ENCODE measurements at places on chromosomes 6 and 20. TPM values are rescaled to one million over a fixed set of nuclear protein-coding genes. Genes with fewer than 3 reads are reported as not detected.

Gene SNRPB2
- 52.3 TPM for total RNA-seq

- H3K4me1 ChIP-seq, result no peaks in the 10 kb centered on the region
- H3K4me3 ChIP-seq, result no peak overlapping the region
- DNase-seq, result no peak
- H3K36me3 ChIP-seq, result no peaks in the 10 kb centered on the region
- H3K27me3 ChIP-seq, result no peaks in the 10 kb centered on the region
- H3K27ac ChIP-seq, result no peak overlapping the region
These were observed 254.3 kb upstream of the FOXQ1 start for GRCh38 chr6:1057490-1058135.

Gene GSTA2
- not detected for total RNA-seq

GRCh38 chr20:13492001-13492481, 146.7 kb downstream of the TASP1 start:
- H3K27me3 ChIP-seq, result no peaks in the 10 kb centered on the region
- no peak overlapping the region for H3K4me3 ChIP-seq

Gene KCNK16
- total RNA-seq, result not detected

DNA sequence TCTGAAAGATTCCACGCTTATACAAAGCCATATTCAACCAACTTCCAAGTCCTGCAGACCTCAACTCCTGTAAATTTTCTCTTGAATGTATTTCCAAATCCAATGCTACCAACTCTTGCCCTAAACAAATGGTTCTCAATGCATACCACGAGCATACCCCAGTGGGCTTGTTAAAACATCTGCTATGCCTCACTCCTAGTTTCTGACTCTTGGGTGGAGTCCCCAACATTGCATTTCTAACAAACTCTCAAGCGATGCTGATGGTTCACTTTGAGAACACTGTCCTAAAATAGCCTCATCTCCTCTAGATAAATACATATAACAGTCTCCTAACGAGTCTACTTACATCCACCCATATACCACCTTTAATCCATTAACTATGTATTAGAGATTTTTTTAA, 7.3 kb downstream of the HBS1L start:
- H3K4me1 ChIP-seq, result no peaks in the 10 kb centered on the region
- H3K27ac ChIP-seq, result no peak overlapping the region
- no peak for DNase-seq
- no peak overlapping the region for H3K4me3 ChIP-seq

All from spinal cord (tissue), 10 donors.